ENCODE measurements at places on chromosomes 12 and 14.

- no peak for ATAC-seq
Observed at GRCh38 chr14:90624732-90625400, 191.4 kb downstream of the TTC7B start.

DNA sequence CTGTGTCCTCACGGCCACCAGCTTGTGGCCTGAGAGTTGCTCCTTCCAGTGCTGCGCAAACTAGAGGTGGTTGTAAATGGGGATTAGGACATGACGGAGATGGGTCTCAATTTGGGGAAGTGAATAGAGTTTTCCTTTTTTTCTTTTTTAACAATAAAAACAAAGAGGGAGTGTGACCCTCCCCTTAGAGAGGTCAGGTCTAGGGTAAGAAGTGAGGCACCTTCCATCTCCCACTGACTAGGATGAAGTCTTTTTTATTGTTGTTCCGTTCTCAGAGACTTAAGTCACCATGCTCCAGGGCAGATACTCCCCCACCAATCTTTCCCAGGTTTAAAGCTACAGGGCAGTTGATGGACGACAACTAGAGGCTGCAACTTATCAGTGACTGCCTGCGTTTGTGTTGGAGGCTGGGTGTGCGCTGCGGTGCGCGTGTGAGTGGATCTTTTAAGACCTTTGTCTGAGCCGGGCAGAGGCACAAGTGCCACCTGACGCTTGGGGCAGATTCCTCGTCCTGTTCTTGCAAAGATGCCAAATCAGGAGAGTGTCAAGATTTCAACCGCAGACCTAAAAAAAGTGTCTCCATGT lies 2.1 kb upstream of the GSC start:
- ATAC-seq: no peak

- no peak for ATAC-seq
Observed at GRCh38 chr12:126157575-126157966, 1092.3 kb downstream of the AACS start.

DNA sequence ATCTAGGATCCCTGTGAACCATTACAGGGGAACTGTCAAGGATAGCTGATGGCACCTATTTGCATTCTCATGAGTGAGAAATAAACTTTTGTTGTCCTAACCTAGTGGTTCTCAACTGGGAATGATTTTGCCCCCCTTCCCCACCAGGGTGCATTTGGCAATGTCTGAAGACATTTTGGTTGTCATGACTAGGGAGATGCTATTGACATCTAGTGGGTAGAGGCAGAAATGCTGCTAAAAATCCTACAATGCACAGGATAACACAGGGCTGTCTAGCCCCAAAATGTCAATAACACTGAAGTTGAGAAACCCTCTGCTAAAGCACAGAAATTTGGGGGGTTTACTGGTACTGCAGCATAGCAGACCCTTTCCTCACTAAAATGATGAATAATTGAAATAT lies 140.9 kb upstream of the SRRM4 start:
- ATAC-seq: no peak
